ENCODE measurements at places on chromosomes 12 and 14.

- no peak for DNase-seq
These were observed 418.9 kb downstream of the NAV3 start for GRCh38 chr12:78249578-78249977.

DNA sequence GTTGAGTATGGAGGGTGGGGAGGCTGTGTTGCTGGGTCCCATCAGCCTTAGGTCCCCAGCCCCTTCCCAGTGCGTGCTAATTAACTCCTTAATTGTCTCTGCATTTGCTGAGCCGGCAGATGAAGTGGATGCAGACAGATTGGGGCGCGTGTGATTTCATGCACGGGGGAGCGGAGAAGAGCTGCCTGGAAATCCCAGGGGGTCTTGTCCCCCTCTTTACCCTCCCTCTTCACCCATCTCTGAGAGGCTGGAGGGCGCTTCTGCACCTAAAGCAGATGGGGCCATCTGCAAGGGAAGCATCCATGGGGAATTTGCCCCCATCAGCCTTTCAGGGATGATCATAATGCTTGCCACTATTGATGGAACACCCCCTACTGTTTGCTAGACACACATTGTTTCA, 4.4 kb upstream of the ASIC1 start:
- DNase-seq: no peak

GRCh38 chr14:94040247-94040646, 14.1 kb downstream of the OTUB2 start:
- no peak for DNase-seq

- DNase-seq: no peak
These were observed 14.8 kb upstream of the BCL11B start for GRCh38 chr14:99286761-99287160.

GRCh38 chr12:9707864-9708808, 24.8 kb downstream of the CLECL1 start:
- DNase-seq: no peak

- no peak for DNase-seq
These were observed 44.5 kb downstream of the LRRC9 start for GRCh38 chr14:59964251-59965007.

GRCh38 chr12:11656550-11656949, 7.1 kb downstream of the ETV6 start:
- no peak for DNase-seq

GRCh38 chr14:86707071-86707470, 1177.1 kb downstream of the FLRT2 start:
- DNase-seq: no peak

GRCh38 chr12:28059668-28060067, 87.1 kb upstream of the PTHLH start:
- no peak for DNase-seq
